ENCODE measurements at places on chromosomes 5 and 9. TPM values are rescaled to one million over a fixed set of nuclear protein-coding genes. Genes with fewer than 3 reads are reported as not detected.

DNA sequence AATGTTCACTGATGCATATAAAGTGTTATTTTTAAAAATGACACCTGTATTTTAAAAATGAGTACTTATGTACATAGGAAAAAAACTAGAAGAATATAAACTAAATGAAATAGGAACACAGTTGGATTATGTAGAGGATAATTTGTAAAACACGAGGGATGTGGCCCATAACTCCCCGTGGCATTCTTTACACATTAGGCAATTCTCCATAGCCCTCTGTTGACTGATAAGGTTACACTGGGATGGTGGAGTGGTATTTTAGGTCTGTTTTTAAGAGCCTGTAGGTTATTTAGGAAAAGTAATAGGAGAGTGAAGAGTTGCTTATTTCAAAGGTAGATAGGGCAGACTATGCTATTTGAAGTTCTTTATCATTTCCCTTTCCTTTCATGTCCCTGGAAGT lies 1.8 kb downstream of the CAVIN4 start:
- no peak for DNase-seq

GRCh38 chr5:109721741-109722140 lies 32.0 kb downstream of the MAN2A1 start:
- DNase-seq = no peak

- no peak for DNase-seq
Measured at GRCh38 chr5:168947212-168947868, 353.6 kb downstream of the SLIT3 start.

- no peak for DNase-seq
Measured at GRCh38 chr5:170470808-170471404, 32.9 kb upstream of the KCNIP1 start.

Gene GPR21
- not detected for polyA plus RNA-seq

Gene ICE1
- polyA plus RNA-seq = 11.9 TPM

- DNase-seq = no peak
Measured at GRCh38 chr5:133714161-133714915, 102.0 kb upstream of the FSTL4 start.

GRCh38 chr9:85554349-85554748 lies 187.4 kb downstream of the AGTPBP1 start:
- DNase-seq = no peak

- DNase-seq = no peak
Measured at GRCh38 chr5:143244000-143244736, 159.3 kb downstream of the NR3C1 start.

DNA sequence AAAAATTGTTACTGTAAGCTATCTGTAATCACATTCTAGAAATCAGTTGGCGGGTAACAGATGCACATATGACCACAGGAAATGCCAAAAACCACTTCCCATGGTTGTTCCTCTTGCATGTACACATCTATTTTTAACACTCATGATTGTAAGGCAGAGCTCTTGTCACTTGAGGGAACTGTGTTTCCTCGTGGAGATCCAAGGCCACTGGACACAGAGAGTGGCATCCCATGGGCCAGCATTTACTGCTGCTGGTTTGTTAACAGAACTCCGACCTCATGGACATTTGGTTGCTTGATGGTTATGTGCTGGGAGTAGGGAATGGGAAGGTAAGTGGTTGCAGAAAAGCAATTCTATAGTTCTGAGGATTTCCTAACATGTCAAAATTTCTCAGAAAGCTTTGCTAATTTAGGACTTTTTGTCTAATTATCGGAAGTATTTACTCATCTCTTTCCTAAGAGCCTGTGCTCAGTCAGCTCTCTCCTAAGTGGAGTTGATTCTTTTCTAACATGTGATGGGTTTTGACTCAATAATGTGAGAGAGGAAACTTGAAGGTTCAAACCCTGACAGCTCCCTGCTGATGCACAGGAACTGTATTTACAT lies 202.0 kb upstream of the NR3C1 start:
- DNase-seq = peak; percentile 51

Gene SLC35D2
- polyA plus RNA-seq = 11.6 TPM

Gene CD14
- polyA plus RNA-seq = 3.6 TPM

DNA sequence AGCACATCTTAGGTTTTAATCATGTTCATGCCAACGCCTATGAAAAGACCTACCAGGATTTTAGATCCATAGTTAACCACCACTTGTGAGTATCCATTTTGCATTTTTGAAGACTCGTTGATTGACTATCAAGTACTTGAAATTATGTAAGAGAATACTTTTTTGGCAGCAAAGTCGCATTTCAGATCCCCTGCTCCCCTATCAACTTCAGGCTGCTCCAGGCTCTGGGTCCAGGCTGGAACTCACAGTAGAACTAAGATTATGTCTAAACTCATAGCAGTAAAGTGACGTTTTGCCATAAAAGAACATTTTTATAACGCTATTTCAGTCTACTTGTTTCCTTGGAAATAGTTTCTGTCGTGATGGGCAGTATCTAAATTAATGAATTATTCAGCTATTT lies 267.7 kb downstream of the FANCC start:
- DNase-seq = no peak

DNA sequence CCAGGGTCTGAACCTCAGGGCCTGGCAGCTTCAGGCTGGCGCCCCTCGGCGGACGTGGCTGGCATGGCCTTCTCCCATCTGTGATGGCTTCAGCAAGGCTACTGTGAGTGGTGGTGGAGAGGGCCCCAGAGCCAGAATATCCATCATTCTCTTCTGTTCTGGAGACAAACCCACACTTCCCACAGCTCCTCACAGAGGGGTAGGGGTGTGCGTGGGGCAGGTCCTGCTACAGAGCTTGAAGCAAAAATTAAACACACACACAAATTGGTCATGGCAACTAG lies 9.6 kb downstream of the GPX3 start:
- DNase-seq = no peak

- no peak for DNase-seq
Measured at GRCh38 chr5:160629003-160629402, 207.3 kb downstream of the PTTG1 start.

Gene IL33
- not detected for polyA plus RNA-seq

GRCh38 chr9:22136461-22137096 lies 127.5 kb upstream of the CDKN2B start:
- no peak for DNase-seq

Gene BAAT
- polyA plus RNA-seq = not detected

Gene IFNK
- polyA plus RNA-seq = not detected

- no peak for DNase-seq
Measured at GRCh38 chr5:118611332-118611945, 376.9 kb downstream of the DTWD2 start.

DNA sequence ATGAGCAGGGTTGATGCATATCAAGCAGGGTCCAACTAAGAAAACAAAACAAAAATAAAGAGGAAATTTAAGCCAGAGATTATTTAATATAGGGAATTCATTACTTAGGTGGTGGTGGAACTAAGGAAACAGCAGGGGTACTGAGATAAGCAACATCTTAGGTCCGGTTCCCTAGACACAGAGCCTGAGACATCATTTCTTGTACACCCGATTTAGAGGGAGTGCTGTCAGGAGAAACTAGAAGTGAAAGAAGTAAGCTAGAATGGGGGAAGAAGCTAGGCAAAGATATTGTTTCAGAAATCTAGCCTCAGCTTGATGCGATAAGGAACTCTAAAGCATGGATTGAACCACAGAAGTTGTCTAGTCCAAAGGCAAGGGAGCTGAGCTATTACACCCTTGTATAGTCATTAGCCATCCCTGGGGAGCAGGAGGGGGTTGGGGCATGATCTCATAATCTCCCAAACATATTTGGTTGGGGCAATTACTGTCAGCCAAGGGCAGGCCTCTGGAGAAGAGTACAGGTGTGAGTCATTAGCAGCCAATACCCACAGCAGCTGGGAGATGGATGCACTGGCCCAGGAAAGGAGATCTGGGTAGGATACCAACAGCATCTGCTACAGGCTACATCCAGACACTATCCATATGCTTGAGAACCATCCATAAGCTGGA lies 194.5 kb downstream of the ARL15 start:
- no peak for DNase-seq

GRCh38 chr5:380701-381309 lies 59.3 kb downstream of the AHRR start:
- no peak for DNase-seq

DNA sequence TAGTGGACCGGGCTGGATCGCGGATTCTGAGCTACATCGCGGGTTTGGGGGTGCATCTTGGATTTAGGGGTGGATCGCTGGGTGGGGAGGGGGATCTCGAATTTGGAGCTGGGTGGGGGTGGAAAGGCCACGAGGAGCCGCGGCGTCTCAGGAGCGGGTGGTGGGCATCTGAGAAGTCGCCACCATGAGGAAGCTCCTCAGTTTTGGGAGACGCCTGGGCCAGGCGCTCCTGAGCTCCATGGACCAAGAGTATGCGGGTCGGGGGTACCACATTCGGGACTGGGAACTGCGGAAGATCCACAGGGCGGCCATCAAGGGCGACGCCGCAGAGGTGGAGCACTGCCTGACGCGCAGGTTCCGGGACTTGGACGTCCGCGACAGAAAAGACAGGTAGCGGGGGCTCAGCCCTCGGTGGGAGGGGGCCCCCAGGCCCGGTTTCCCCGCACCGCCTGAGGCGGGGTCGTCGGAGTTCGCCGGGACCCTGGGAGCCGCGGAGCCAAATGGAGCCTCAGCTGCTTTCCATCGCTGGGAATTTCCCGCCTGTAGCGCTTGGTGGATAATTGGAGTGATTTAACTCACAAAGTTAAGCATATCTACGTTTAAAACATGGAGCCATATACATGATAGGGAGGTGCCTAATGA lies 376 bp downstream of the ANKRD18B start:
- DNase-seq = no peak

GRCh38 chr9:121048618-121049017 lies 1.5 kb downstream of the C5 start:
- no peak for DNase-seq

- no peak for DNase-seq
Measured at GRCh38 chr5:40260361-40260760, 419.4 kb upstream of the PTGER4 start.

DNA sequence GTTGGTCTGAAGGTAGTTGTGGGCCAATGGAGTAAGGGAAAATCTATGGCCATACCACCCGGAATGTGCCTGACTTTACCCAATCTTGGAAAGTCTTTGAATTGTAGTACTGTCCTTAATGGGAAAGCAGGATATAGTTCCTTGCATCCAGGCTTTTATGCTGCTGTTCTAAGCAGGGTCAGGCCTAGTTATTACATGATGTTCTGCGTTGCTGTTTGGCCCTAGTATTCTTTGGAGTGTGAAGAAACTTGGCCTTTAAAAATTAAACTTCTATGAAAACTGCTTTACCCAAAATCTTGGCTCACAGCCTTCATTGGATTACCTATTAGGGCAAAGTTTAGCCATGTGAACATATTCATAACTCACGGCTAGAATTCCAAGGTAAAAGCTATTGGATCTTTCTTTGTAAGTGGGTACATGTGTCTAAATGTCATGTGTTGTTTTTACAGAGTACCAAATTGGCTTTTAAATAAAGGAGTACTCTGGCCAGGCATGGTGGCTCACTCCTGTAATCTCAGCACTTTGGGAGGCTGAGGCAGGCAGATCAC lies 211.1 kb downstream of the DTWD2 start:
- no peak for DNase-seq

Gene CKMT2
- 0.36 TPM for polyA plus RNA-seq

DNA sequence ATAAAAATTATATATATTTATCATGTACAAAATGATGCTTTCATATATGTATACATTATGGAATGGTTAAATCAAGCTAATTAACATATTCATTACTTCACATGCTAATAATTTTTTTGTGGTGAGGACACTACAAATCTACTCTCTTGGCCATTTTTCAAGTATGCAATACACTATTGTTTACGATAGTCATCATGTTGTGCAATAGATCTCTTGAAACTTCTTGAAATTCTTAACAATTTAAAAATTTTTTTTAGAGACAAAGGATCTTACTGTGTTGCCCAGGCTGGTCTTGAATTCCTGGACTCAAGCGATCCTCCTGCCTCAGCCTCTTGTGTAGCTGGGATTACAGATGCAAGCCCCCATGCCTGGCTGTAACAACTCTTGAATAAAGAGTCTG lies 45.2 kb upstream of the SHOC1 start:
- no peak for DNase-seq

- no peak for DNase-seq
Measured at GRCh38 chr9:116193636-116194035, 40.0 kb downstream of the PAPPA start.

DNA sequence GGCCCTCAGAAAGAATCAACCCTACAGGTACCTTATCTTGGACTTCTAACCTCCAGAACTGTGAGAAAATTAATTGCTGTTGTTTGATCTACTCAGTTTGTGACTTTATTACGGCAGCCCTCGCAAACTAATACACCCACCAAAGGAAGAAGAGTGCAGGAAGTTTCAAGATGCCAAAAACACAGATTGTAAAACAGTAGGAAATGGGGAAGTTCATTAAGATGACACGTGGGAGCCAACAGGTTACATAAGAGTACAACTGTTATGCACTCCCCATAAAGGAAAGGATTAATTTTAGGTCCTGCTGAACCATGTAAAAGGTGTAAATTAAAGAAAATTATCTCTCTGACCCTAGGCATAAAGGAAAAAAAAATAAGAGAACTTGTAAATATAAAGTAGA lies 294.3 kb downstream of the EPB41L4A start:
- no peak for DNase-seq

Gene SLIT3
- not detected for polyA plus RNA-seq

DNA sequence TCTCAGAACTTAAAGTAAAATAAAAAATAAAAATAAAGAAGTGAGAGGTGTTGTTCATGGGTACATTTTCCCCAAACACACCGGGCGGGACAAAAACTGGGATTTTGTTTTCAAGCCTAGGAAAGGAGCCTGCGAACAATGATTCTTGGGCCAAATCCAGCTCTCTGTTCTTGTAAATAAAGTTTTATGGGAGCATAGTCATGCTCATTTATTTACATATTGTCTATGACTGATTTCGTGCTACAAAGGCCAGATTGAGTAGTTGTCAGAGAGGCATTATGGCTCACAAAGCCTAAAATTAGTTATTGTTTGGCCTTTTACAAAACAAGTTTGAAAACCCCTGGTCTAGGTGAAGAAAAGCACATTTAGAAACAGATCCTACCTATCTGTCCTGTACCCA lies 821.0 kb upstream of the GRAMD2B start:
- DNase-seq = no peak

Gene ANKRD31
- polyA plus RNA-seq = not detected

DNA sequence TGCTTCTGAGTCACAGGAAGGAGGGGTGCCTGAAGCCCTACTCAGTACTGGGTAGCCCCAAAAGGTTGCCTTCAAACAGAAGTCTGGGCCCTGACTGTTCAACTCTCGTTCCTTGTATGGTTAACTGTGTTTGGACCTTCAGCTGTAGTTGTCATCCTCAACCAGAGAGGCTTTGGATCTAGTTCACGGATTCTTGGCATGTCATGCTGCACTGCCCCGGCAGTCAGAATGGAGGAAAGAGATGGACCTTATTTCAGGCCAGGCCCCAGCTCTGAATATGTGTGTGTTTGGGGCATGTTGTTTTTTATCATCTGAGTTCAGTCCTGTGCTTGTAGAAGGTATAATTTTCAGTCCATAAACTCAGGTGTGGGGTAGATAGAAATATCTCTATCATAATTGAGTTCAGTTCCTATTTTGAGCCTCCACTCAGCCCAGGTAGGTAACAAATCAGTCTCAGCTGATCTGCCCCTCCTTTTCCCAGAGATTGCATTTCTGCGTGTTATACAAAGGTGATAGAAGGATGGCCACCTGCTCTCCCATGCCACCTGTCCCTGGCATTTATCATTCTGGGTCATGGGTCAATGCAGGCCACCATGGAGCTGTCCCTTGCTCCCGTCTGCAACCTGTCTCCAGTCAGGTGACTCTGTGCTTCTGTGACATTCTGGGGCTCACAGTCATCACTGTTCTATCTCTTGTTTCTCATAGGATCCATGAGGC lies 127.5 kb upstream of the CPEB4 start:
- DNase-seq = no peak

GRCh38 chr5:74762599-74762998 lies 4.3 kb downstream of the GFM2 start:
- DNase-seq = no peak
